ENCODE measurements at places on chromosomes 11 and 22. TPM values are rescaled to one million over a fixed set of nuclear protein-coding genes. Genes with fewer than 3 reads are reported as not detected.
A peak's percentile ranks its signal among the peaks of the same experiment; 100 is the strongest.

DNA sequence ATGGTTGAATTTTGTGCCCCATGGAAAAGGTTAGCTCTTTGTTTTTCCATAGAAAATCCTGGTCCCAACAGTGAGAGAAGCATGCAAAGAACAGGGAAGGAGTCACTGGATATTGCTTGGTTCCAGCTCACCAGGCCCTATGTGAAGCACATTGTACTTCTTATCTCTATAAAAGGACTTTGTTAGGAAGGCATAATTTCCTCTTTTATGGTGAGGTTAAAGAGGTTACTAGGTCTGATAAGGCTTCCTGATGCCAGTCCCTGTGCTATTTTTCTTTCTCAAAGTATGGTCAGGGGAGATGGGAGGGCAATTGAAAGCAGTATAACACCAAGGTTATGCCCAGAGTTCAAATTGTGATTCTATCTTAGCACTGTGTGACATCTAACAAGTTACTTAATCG is 162.6 kb downstream of the KIF18A start:
- no peak for DNase-seq

GRCh38 chr11:47886096-47886495 is 37.9 kb upstream of the NUP160 start:
- no peak for DNase-seq

DNA sequence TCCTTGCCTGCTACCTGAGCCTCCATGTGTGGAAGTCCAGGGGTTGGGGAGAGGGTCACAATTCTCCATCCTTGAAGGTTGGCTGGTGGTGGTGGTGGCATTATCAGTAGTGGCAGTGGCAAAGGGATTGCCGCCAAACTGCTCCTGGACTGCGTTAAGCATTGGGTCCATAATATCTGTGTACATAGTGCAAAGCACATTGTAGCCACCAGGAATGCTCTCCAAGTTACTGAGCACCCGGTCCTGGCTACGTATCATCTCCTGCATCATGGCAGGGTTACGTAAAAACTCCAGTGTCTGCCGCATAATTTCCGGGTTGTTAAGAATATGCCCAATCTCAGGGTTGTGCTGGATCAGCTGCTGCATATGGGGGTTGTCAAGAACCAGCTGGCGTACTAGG is 1.2 kb downstream of the UBQLN3 start:
- DNase-seq: no peak

- no peak for DNase-seq
Observed at GRCh38 chr11:12508151-12508751, 130.9 kb downstream of the PARVA start.

DNA sequence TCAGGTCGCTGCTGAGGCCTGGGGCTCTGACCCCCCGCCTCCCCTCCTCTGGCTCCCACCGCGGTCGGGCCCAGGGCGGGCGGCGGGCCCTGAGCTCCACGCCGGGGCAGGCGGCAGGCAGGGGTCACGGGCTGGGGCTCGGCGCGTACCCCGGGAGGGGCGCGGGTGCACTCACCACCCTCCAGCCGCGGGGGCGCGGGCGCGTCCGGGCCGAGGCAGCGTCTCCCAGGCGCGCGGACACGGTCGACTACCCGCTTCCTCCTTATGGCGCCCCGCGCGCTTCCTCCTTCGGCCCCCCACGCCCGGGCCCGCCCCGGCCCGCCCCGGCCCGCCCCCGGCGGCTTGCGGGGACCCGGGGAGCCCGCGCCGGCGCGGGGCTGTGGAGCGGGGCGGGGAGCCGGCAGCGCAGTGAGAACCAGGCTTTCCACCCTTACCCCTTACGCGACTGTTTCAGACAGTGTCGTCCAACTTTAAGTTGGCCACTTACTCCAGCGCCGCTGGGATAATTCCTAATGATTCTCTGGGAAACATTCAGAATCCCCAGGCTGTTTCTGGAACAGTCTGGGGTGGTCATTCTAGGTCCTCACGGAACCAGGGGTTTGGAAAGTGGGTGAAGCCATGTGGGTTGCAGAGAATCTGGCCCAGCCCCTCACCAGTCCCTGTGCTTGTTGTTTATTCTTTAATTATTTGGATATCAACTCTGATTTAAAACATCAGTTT is at the start of gene BID:
TSS of gene BID (minus strand) at position 264 of the 720 bp plus-strand sequence. CDS start 24,353 bp downstream, outside the sequence.
- peak; percentile 70 for DNase-seq

DNA sequence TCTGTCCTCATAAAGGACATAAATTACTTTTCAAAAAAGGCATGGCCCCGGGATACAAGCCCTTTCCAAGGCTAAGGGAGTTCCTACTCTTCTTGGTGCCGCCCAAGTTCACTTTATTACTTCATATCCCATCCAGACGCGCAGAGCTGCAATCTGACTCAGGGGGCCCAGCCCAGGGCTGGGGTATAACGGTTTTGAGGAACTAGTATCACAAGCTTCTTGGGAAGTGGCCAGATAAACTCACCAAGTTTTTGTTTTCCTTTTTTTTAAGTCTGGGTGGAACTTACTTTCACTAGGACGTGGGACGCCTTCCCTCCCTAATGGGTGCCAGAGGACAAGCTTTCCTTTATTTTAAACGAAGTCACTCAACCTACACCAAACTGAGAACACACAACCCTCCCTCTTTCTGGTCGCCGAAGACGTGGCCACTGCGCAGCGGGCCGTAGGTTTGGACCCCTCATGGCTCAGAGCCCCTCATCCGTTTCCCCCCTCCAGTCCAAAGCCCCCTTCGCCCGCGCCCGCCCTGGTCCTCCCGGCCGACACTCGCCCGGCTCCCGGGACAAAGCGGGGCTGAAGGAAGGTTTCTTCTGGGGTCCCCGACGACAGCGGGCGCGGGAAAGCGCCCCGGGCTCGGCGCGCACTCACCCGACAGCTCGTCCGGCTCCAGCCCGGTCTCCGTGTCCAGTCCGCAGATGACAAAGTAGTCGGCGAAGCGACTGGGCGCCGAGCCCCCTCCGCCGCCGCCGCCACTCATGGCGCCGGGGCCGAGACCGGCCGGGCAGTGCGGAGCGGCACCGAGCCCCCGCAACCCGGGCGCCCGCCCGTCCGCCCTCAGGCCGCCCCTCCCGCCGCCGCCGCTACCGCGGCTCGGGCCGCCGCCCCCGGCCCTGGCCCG is 587 bp downstream of the DENND5A start:
- no peak for DNase-seq

DNA sequence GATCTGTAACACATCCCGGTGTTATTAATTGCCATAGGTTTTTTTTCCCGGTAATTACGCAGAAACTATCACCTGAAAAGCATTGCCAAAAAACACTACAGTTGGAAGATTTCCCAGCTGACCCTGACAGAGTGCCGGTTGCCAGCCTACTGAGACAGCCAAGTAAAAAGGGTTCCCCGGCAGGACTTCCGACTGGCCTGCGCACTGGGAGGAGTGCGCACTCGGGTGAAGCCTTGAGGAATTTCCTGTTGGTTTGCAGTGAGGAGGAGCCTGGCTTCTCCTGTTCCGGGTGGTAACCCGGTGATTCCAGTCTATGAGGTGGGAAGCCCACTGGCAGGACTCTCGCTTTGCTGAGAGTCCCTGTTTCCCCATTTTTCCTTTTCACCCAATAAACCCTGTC is 52.1 kb downstream of the CNTF start:
- DNase-seq: no peak

DNA sequence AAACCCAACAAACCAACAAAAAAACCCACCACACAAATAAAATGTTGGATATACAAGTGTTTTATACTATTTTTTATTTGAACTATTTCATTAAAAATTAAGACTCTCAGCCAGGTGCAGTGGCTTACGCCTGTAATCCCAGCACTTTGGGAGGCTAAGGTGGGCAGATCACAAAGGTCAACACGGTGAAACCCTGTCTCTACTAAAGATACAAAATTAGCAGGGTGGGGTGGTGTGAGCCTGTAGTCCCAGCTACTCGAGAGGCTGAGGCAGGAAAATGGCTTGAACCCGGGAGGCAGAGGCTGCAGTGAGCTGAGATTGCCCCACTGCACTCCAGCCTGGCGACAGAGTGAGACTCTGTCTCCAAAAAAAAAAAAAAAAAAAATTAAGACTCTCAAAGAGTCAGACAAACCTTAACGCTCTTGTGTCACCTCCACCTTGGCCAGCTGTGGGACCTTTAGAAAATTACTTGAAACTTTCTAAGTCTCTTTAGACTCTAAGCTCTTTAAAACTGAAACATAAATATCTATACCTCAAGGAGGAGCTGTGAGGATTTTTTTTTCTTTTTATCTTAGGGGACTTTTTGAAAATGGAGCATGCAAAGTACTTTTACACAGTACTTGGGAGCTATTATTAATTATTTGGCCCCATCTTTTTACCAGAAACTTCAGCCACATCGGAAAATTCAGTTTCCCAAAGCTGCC is 68.4 kb upstream of the CLNS1A start:
- DNase-seq: no peak

GRCh38 chr22:46159212-46159611 is 8.9 kb downstream of the PPARA start:
- DNase-seq: no peak

DNA sequence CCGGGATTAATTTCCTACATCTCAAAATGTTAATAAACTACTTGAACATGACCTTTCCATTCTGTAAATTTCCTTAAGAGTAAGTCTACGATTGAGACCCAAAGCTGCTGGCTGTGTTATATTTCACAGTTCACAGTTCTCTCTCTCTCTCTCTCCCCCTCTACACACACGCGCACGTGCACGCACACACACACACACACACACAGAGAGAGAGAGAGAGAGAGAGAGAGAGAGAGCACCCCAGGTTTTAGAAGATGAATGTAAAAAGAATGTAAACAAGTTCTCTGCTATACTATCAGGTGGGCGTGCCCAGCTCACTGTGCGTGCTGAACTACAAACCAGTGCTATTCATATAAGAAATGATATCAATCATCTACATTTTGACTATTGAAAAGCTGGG is 3.3 kb downstream of the BDNF start:
- DNase-seq: no peak

GRCh38 chr11:80899381-80899780 is 1458.6 kb upstream of the TENM4 start:
- no peak for DNase-seq

GRCh38 chr11:7609521-7609920 is 63.8 kb downstream of the CYB5R2 start:
- DNase-seq: no peak

- no peak for DNase-seq
Observed at GRCh38 chr11:83691451-83691950, 405.3 kb upstream of the CCDC90B start.

GRCh38 chr11:75311858-75312288 is 39.6 kb downstream of the ARRB1 start:
- no peak for DNase-seq

- no peak for DNase-seq
Observed at GRCh38 chr11:2668876-2669275, 30.9 kb downstream of the KCNQ1OT1 start.

- no peak for DNase-seq
Observed at GRCh38 chr11:7449211-7449840, 36.0 kb upstream of the OLFML1 start.

DNA sequence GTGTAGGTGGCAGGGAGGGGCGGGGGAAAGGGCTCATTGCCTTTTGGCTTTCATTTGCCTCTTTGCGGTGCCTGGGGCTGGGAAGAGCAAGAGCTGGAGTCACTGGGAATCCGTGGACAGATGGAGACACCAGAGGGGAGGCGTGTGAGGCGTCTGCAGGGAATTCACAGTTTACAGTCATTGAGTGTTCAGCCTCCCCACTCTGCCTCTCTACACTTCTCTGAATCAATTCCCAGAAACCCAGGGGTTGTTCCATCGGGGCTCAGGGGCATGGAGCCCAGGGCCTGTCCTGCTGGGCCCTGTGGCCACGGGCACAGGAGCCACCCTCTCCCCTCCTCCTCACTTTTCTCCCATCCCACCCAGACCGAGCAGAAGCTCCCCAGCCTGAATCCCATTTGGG is 160.5 kb upstream of the NAV2 start:
- DNase-seq: no peak

GRCh38 chr11:66979336-66979980 is 4.4 kb downstream of the C11orf86 start:
- DNase-seq: no peak

GRCh38 chr11:32118025-32118974 is 27.4 kb downstream of the RCN1 start:
- DNase-seq: no peak

The RFPL2 gene
- not detected for total RNA-seq

The BIRC3 gene
- 199 TPM for total RNA-seq

The CLCF1 gene
- total RNA-seq: 3.5 TPM

The BDNF gene
- total RNA-seq: not detected

All from CD8-positive, alpha-beta memory T cell (primary cell).